ENCODE measurements at places on chromosomes 3 and 15.

- DNase-seq = no peak
Measured at GRCh38 chr3:12506201-12506709, 22.0 kb downstream of the TSEN2 start.

- DNase-seq = no peak
Measured at GRCh38 chr15:52171386-52171785, 19.8 kb downstream of the GNB5 start.

DNA sequence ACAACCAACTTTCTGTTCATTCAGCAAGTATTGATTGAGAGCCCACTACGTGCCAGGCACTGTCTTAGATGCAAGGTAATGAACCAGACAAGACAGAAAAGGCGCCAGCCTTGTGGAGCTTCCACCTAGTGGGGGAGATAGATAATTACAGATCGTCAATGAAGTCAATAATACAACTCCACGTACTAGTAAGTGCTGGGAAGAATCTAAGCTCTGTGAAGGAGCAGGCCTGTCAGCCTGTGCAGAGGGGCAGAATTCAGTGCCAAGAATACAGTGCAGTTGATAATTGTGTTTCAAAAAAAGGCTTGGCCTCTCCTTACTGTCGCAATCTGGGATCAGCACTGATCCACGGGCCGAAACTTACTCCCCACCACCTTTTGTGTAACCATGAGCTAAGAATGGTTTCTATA, 186.3 kb downstream of the FEZF2 start:
- peak; percentile 6 for DNase-seq

DNA sequence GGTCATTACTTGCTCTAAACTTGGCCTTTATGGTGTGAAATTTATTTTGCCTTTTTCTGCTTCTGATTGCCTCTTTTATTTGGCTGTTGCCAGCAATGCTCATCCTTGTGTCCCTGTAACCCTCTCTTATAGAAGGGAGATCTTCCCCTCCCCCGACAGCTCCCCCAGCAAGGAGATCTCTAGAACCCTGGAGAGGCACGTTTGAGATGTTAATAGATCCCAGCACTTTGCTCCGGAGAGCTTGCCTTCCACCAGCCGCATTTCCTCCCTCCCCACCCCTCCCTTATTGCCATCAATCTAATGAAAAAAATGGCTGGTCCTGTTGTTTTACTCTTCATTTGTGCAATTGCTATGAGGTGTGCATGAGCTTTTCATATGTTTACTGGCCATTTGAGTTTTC, 18.2 kb downstream of the TRIM71 start:
- no peak for DNase-seq

GRCh38 chr15:60344461-60344860, 53.3 kb downstream of the ANXA2 start:
- no peak for DNase-seq

GRCh38 chr3:148882288-148882687, 17.2 kb downstream of the CPA3 start:
- DNase-seq = no peak

DNA sequence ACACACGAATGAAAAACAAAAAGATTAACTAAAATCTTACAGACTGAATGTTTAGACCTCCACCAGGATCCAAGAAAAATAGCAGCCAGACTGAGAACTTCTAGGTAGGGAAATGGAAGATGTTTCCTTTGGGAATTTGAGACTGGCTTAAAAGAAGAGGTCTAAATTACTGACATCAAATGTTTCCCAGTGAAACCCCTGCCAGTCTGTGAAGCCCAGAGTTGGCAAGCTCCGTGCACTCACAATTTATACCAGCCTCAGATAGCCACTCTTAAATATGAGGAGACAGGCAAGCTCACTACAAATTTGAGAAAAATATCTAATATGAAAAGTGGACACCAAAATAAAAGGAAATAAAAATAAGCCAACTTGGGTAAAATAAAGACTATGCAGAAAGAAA, 700.5 kb upstream of the ZNF385D start:
- no peak for DNase-seq

DNA sequence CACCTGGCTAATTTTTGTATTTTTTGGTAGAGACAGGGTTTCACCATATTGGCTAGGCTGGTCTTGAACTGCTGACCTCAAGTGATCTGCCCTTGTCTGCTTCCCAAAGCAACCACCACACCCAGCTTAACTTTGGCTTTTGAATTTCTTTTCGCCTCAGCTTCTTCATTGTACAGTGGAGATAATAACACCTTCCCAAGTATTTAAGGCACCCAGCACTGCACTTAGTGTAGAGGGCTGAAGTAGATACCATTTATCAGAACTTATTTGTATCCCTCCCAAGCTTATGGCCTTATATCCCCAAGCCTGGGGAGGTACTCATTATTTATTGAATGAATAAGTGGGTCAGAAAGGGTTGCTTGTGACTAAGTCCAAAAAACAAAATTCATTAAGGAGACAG, 2.3 kb downstream of the SQOR start:
- DNase-seq = no peak

GRCh38 chr3:147002721-147003120, 397.6 kb upstream of the PLSCR5 start:
- no peak for DNase-seq

DNA sequence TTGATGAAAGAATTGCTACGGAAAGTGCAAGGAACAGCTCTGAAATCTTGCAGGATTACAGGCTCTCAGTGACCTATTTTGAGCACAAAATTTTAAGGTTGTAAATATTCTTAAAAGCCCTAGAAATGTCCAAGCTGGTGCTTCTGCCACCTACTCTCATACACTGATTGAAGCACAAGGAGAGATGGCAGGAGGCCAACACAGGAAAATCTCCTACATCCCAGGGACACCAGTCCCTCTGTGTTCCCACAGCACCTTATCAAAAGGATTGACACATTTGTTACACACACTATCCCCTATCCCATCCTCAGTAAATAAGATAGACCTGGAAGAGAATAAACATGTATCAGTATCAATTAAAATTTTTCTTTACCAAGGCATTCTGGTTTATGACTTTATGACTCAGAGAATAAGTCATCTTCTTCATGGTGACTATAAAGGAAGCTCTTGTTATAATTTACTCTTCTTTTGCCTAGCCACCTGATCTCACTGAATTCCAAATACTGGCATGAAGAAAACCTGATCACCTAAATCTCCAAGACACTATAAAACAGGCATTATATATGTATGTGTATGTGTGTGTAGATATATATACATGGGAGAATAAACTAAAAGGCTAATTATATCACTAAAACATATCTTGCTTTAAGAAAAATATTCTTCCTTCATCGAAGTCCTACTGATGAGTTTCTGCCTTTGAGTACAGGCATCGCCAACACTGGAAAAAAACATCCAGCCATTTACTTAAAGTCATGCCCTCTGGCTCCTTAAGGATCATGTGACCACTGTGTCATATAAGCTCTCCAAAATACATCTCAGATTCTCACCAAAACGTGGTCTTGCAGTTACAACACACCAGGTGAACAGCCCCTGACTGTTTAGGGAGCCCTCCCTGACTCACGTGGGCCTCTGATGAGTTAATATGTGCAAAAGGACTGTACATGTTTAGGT, 208.1 kb upstream of the NR2F2 start:
- DNase-seq = no peak

DNA sequence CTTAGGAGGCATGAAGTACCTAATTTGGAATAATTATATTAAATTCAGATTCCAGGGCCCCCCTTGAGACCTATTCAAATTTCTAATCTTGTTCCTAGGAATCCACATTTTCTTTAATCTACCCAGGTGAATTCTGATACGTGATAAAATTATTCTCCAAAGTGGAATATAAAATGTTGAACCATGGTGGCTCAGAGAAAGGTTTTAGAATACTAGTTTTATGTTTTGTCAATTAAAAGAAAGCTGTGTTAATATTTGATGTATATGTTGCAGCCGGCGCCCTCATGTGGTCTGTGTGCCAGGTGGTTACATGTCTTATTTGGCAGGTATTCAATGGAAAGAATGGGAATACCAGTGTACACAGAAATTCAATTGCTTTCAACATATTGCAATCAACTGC, 321.8 kb downstream of the FEZF2 start:
- no peak for DNase-seq

- peak; percentile 64 for DNase-seq
Measured at GRCh38 chr15:76147906-76148570, 88.3 kb downstream of the TMEM266 start.

DNA sequence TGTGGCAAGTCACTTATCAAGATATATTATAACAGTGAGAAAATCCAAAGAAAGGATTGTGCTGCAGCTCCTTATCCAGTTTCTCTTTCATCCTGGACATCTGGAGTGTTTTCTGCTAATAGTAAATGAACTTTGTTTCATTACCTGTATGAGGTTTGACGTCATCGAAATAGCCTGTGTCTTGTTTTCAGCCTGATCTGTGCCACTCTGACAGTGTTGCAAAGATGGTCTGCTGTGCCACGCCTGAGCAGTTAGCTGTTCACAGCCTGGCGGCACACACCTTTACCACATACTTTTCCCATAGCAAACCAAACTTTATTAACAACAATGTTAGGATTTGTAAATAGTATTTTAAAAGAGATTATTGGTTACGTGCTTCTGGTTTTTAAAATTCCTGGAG, 34.0 kb downstream of the YEATS2 start:
- no peak for DNase-seq

DNA sequence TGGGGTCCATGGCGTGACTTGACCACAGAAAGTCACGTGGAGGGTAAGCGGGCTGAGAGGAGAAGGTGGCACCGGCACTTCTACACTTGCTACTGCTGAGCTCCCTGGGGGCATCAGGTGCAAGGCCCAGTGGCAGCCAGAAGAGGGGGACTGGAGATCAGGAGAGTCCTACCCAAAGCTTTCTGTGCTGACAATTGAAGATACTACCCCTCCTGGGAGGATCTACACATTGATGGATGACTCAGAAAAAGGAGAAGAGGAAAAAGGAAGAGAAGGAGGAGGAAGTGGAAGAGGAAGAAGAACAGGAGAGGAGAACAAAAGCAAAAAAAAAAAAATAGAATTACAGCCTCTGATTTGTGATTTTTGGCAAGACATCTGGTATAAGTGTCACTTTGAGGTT, 41.2 kb downstream of the MYO5C start:
- no peak for DNase-seq

- no peak for DNase-seq
Measured at GRCh38 chr3:145971186-145971585, 189.8 kb downstream of the PLOD2 start.

DNA sequence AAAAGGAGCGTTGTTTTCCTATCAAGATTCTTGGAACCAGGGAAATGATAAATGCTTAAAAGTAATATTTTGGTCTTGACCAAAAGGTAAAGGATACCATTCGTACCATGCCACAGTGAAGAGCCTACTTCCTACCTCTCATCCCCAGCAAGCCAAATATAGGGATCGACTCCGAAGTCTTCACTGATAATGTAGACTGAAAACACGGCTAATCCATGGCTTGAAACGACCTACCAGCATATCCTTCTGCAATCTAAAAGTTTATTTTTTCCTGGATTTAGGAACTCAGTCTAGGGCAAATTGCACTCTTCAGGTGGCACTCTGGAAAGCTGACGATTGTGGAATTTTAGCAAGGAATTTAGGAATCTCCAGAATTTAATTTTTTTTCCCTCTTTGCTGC, 1.9 kb upstream of the SEMA6D start:
- DNase-seq = no peak

- DNase-seq = no peak
Measured at GRCh38 chr3:186843039-186843432, 526 bp downstream of the ADIPOQ start.

GRCh38 chr3:161423911-161424522, 52.7 kb upstream of the SPTSSB start:
- DNase-seq = peak; percentile 39

- peak; percentile 32 for DNase-seq
Measured at GRCh38 chr3:120052225-120052624, 42.0 kb downstream of the GSK3B start.

DNA sequence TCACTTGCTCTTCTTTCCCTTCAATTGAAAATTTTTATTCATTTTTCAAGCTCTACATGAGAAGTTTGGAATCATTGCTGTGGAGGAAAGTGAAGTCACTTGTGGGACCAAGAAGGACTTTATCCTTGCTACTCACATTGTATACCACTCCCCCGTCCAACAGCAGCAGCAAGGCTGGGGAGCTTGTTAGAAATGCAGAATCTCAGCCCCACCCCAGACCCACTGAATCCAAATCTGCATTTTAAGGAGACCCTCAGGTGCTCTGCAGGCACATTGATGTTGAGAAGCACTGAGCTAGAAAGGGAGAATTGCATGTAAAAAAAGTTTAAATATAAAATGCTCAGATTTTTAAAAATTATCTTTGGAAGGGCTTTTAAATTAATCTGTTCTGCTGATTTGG, 202.3 kb upstream of the MRPL3 start:
- DNase-seq = no peak

GRCh38 chr15:99252326-99252725, 1.0 kb downstream of the LRRC28 start:
- DNase-seq = no peak

GRCh38 chr3:49098429-49098828, 4.6 kb upstream of the QRICH1 start:
- no peak for DNase-seq

GRCh38 chr3:132116601-132117000, 81.8 kb upstream of the CPNE4 start:
- no peak for DNase-seq

- no peak for DNase-seq
Measured at GRCh38 chr3:127413318-127413673, 125.5 kb upstream of the PRR20G start.

GRCh38 chr3:74295479-74295878, 319.0 kb downstream of the CNTN3 start:
- no peak for DNase-seq

GRCh38 chr3:63753995-63754394, 65.1 kb upstream of the C3orf49 start:
- no peak for DNase-seq

GRCh38 chr15:31032961-31033371, 41.5 kb upstream of the MTMR10 start:
- DNase-seq = no peak

DNA sequence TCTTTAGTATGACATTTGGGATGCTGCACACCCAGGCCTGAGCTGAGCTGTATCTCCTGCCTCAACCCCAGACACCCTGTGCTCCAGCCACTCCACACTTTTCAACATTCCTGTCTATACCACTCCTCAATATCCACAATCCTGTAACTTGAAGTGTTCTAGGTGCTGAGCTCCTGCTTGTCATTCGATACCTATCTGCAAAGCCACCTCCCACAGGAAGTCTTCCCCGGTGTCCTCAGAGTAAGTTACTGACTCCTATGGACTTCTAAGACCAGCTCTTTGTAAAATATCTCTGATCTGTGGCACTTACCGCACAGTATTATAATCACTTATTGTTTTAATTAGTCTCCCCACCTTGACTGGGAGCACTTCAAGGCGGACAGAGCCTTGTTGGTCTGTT, 1.2 kb upstream of the CAV3 start:
- DNase-seq = no peak

GRCh38 chr3:157347577-157348303, 88.9 kb upstream of the PTX3 start:
- DNase-seq = no peak

All from activated CD4-positive, alpha-beta T cell treated with anti-CD3 and anti-CD28 coated beads, Interleukin-2, amount 50 U/mL, for 16 hours (primary cell).